Left forelimb (tissue), 1 donor: ENCODE measurements at places on chromosomes 4 and X.

DNA sequence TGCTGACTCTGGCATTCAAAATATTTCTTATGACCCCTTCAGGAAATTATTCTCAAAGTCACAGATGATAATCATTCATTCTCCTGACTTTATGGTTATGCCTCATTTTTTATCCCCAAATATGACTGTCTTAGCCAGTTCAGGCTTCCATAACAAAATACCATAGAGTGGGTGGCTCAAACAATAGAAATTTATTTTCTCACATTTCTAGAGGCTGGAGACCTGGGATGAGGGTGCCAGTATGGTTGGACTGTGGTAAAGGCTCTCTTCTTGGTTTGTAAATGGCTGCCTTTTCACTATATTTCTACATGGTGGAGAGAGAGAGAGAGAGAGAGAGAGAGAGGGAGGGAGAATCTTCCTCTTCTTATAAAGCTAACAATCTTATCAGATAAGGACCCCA is 20.5 kb downstream of the FRMD7 start:
- no peak for DNase-seq

DNA sequence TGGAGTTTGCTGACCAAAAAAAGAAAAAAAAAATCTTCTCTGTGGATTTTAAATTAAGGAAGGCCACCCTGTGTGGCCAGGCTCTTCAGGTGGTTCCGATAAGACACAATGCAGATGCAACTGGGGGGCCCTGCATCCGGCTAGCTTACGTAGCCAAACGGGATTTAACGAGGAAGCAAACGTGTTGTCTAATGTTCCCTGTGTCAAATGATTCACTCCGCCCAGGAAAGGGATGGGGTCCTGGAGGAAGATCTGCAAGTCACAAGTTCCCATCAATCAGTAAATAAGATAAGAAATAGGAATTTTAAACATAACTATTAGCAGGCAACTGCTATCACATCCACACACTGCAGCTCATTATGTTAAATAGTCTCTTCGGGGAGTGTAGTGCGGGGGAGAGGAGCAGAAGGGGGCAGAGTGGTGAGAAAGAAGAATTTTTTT is 216.4 kb upstream of the GYPA start:
- DNase-seq = no peak

- no peak for DNase-seq
Measured at GRCh38 chrX:39802354-39802753, 295.4 kb downstream of the BCOR start.

- DNase-seq = peak; percentile 37
Measured at GRCh38 chr4:6467600-6467999, 4.8 kb downstream of the PPP2R2C start.

DNA sequence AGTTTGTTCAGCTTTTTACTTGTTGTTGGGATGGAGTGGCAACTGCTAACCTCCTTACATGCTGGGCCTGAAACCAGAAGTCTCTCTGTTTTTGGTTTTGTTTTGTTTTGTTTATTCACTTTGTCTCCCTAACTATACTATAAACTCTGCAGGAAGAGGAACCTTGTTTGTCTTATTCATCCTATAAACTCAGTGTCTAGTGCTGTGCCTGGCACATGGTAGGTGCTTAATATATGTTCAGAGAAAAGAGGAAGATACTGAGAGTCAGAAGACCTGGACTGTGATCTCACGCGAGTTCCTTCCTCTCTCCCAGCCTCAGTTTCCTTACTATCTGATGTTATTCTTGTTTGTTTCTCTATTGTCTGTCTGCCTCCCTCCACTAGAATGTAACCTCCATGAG is 71.3 kb downstream of the PRPS1 start:
- DNase-seq = no peak

GRCh38 chr4:165367040-165367439 is 11.8 kb upstream of the CPE start:
- no peak for DNase-seq

- DNase-seq = no peak
Measured at GRCh38 chr4:72295966-72296557, 264.3 kb downstream of the NPFFR2 start.

GRCh38 chrX:46686003-46686645 is 72.8 kb downstream of the SLC9A7 start:
- DNase-seq = no peak

DNA sequence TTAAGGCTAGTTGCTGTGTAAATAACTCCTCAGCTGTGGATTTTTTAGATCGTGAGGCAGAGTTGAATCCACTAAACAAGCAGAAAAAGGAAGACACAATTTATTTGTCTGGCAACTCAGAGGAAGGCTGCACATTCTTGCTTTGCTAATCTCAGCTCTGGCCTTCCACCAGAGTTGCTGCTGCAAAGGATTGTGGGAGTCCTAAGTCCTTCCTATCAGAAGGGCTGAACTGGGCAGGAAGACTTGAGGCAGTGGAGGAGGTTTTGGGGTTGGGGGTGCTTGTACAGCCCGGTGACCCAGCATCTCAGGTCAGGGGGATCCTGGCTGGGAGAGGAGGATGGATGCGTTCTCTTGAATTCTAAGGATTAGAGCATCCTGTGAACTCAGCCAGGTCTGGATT is 11.0 kb upstream of the VSIG1 start:
- DNase-seq = no peak

DNA sequence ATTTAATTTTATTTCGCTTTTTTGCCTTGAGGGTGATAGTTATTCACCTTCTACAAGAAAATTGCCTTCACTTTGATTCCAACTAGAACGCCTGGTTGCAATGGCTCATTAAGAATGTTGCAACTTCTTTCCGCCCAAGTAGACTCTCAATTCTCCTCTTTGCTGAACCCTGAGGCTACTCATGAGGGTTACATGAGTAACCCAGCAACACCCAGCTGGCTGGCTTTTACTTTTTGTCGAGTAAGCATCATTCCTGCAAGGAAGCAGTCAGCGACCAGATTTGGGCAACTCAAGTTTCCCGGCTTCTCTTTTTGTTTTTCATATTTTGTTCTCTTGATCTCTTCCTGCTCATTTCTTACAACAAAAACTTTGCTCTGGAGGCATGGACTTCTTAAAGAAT is 495.4 kb downstream of the PACRGL start:
- DNase-seq = no peak

- DNase-seq = no peak
Measured at GRCh38 chr4:119629142-119629471, 503 bp upstream of the PDE5A start.
